Stimulated activated CD4-positive, alpha-beta T cell treated with anti-CD3 and anti-CD28 coated beads, Interleukin-15, amount 100 ng/mL, for 1 hour (primary cell): ENCODE measurements at places on chromosomes 4 and X.

DNA sequence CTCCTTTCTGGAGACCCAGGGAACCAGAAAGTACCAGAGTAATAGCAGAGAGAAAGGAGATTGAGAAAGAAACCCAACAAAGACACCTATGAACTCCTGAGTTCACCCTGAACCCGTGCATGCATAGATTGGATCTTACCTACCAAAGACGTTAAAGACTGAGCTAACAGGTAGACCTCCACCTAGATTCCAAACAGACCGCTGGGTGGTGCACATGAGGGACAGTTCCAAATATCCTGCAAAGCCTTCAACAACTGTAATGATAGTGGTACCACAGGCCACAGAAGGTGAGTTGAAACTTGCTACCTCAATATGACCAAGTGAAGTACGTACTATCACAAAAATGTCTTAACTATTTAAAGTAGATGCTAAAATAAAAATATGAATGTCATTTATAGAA lies 34.0 kb upstream of the NR0B1 start:
- no peak for DNase-seq

GRCh38 chrX:131047180-131047579 lies 11.0 kb upstream of the ARHGAP36 start:
- no peak for DNase-seq

- no peak for DNase-seq
Measured at GRCh38 chr4:4704267-4704666, 155.2 kb upstream of the MSX1 start.

DNA sequence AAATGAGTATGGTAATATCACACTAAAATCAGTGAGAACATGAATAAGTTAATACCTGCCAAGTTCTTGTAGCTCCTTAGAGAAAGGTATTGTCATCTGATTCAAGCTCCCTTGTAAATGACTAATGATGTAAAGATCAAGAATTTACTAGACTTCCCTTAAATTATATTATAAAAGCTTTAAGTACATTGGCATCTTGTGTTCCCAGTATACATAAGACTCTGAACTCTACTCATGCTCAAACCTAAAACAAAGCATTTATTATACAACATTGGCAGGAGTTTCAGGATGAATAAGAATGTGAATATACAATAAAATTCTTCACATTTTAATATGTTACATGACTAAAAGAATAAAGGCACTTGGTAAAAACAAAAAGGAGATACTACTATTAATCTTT lies 126.8 kb upstream of the UNC5C start:
- no peak for DNase-seq

- DNase-seq: no peak
Measured at GRCh38 chrX:34778916-34779315, 121.8 kb upstream of the TMEM47 start.

DNA sequence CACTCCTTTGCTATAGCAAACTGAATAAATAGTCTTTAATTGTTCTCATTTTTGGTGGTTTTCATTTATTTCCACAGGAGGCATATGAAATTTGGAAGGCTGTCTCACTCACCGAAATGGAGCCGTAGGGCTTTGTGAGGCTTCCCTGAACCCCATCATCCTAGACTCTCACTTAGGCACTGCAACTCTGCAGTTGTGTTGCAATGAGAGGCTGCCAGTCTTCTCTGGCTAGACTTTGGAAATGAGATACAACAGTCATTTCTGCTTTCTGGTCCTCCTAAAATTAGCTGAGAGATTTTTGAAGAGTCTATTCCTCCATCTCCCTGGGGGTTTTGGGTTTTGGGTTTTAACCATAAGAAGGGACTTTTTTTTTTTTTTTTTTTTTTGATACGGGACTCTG lies 146.5 kb downstream of the SH3BGRL start:
- DNase-seq: no peak

GRCh38 chr4:7326306-7326692 lies 108.4 kb downstream of the PSAPL1 start:
- no peak for DNase-seq

DNA sequence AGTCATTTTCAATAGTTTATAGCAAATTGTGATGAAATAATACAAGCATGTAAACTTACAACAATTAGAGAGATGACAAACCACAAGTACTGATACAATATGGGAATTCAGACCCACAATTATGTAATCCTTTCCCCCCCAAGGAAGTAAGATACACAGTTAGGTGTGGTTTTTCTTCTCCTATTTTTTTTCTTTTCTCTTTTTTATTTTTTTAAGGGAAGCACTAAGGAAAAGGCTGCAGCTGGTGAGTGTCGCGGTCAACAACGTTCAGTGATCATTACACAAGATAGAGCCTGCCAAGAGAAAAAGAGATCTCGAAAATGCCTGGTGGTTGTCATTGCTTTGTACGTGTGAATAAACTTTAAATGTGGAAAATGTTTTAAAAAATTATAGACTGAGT lies 9.8 kb downstream of the NDNF start:
- DNase-seq: no peak

DNA sequence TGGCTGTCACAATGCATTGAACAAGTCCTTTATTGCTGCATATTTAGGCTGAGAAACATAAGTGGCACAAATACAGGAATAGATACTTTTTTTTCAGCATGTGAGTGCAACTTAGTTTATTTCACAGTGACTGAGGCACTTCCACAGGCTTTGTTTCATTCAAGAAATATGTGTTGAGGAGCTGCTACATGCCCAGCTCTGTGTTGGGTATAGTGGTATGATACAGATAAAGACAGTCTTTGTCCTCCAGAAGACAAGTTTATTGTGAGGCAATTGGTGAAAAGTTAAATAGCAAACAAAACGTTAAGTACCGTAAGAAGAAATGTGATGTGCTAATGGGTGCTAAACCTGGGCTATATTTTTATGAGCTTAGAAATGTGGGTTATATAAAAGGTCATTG lies 186.4 kb downstream of the SPRY1 start:
- no peak for DNase-seq

DNA sequence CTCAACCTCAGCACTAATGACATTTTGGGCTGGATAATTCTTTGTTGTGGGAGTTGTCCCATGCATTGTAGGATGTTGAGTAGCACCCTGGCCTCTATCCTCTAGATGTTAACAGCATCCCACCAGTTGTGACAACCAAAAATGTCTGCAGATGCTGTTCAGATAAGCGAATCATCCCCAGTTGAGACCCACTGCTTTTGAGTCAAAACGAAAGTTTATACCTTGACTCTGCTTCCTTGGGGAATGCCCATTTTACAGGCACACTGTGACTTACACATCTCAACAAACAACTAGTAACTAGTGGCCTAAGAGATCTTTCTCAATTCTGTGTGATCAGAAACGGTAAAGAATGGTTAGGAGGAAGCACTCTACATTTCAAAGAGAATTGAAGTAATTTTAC lies 37.0 kb downstream of the SEPSECS start:
- no peak for DNase-seq

GRCh38 chrX:32788936-32789335 lies 422.4 kb downstream of the DMD start:
- no peak for DNase-seq

GRCh38 chrX:140354431-140355120 lies 150.3 kb downstream of the SOX3 start:
- DNase-seq: no peak

DNA sequence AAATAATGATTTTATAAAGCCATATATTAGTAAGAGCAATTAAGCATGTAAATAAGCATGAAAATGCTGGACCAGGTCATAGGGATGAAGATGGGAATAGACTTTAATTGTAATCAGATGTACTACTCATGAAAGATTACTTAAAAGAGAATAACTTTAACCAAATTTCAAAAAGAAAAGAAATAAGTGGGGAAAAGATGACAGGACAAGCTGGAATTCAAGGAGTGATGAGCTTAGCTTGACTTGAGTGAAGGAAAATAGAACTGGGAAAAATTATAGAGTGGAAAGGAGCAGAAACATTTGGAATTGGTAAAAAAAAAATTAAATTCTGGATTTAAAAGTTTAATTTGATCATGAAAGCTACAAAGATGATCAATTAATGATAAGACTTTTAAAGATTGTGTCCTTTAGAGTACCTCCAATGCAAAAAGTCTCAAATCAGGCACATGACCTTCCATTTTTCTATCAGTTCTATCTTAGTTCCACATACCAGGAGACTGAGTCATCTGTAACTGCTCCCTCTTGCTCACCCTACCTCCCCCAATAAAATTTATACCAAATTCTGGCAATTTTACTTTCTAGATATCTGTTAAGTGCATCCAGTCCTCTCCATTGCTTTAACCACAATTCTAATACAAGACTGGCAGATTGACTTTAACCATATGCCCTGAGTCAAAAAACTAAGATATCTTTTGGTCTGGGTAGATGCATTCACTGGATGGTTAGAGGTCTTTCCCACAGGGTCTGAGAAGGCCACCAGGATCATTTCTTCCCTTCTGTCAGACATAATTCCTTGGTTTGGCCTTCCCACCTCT lies 56.4 kb upstream of the SLIT2 start:
- DNase-seq: no peak

DNA sequence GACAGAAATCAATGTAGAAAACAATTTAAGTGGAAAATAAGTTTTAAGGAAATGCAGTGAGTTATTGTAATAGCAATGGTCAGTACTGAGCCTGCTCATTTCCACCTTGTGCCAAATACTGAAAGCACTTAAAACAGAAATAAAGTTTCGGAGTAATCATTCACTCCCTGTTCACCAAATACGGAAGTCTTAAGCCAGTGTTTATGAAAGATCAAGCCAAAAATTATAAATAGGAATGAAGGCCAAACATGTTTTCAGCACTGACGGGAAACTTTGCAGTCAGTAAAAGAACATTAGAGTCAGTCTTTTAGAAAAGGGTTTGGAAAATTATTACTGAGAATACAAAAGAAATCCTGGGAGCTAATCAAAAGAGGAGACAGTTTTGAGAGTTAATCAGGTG lies 178.6 kb downstream of the DMD start:
- no peak for DNase-seq

- no peak for DNase-seq
Measured at GRCh38 chr4:158903472-158904043, 134.7 kb downstream of the FNIP2 start.

DNA sequence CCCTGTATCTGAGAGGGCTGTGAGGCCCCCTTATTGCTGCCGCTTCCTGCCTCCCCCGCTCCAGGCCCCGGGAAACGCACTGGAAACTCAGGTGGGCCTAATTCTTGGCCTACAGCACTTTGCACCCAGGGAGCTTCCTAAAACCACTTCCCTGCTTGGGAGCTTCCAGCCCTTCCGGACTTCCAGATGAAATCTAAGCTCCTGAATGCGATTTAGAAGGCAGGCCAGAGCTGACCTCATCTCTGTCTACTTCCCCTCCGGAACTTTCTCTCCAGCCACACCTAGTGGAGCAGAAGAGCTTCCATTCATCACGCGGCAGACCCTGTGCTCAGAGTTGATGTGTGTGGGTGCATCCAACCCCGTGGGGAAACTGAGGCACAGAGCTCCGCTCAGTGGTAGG lies 84.2 kb downstream of the SORCS2 start:
- DNase-seq: no peak

- DNase-seq: no peak
Measured at GRCh38 chr4:11529625-11530201, 101.0 kb upstream of the HS3ST1 start.

DNA sequence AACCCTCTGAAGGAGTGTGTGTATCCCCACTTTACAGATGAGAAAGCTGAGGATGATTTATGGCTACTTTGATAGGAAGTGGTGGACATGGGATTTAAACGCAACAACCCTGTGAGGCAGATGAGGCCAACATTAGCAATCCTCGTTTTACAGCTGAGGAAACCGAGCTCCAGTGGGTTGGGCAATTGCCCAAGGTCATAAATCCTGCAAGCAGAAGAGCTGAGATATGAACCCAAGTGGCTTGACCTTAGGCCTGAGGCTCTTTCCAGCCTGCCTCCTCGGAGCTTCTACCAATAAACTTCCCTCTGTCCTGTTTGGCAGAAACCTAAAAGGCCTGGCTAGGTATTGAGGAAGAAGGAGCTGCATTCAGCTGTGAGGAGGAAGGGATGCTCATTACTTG lies 185.5 kb upstream of the RBPJ start:
- DNase-seq: no peak

DNA sequence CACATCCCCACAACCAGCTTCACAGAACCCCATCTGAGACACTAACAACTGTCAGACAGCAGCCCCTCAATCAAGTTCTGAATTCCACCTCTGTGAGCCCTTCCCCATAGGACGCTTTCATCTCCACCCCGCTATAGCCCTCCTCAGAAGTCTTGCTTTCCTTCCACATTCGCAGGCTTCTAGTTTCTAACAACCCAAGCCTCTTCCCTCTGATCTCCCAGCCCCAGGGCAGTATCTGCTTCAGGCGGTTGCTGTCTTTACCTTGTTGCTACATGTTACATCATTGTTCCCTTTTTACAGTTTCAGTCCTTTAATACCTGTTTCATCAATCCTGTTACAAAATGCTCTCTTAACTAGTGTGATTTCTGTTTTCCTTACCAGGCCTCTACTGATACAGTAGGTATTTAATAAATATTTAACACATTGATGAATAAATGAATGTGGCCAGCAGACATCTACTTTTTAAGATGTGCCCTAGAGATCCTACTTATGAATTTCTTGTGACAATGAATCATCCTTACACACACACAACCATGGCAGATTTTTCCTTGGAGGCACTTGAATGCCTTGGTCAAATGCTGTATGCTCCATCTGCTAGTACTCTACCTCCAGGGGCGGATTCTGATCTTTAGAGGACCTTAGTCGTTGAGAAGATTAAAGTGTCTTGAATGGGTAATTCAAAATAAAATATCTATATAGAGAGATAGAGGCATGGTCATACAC lies 164.7 kb upstream of the SLIT2 start:
- no peak for DNase-seq

GRCh38 chr4:153127760-153128494 lies 76.3 kb upstream of the TRIM2 start:
- peak; percentile 68 for DNase-seq

DNA sequence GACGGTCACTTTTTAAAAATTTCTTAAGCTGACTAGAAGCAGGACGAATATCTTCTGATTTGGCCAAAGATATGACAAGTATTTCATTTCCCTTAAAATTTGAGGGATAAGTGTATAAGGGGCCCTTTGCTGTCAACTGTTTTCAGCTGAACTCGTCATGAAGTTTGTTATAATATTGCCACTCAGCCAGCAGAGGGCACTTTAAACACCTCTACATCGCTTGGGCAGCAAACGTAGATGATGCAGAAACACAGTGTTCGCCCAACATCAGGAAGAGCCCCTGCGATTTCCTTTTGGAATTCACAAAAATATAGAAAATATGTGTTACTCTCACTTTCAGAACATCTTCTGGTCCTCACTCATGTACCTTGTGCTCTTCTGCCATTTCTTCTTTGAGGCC lies 435.7 kb upstream of the FMR1 start:
- DNase-seq: no peak

- DNase-seq: no peak
Measured at GRCh38 chr4:40980318-40980883, 230.6 kb downstream of the NSUN7 start.

DNA sequence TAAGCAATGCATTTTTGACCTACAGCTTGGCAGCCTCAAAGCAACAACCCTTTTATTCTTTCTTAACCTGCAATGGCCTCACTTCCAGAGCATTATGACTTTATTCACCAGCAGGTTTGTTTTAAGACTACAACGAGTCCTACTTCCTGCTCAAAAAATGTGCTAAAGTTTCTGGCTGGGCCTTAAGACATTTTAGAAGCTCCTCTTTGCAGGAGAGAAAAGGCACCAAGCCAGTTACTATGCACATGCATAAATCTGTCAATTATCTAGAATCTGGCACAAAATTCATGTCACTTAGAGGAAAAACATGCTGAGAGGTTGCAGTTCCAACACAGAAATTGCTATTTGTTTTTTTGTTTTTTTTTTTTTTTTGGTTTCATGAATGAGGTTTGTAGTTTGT lies 223.0 kb upstream of the EPHA5 start:
- DNase-seq: no peak
